ENCODE measurements at places on chromosomes 3 and 15.

DNA sequence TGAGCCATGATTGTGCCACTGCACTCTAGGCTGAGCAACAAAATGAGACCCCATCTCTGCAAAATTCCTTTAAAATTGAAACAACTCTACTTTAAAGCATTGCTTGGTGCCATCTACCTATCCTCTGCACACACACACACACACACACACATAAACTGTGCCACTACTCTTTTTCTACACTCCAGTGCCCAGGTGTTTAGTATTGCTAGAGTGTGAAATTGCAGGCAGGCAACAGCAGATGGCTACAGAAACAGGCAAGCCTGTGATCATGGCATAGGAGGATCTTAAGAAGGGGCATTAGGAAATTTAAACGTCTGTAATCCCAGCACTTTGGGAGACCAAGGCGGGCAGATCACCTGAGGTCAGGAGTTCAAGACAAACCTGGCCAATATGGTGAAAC, 39.0 kb downstream of the SIDT1 start:
- no peak for DNase-seq

- no peak for DNase-seq
These were observed 243.5 kb upstream of the UBE2E2 start for GRCh38 chr3:22959593-22959992.

GRCh38 chr15:40789119-40789518, 17.8 kb upstream of the ZFYVE19 start:
- DNase-seq = no peak

DNA sequence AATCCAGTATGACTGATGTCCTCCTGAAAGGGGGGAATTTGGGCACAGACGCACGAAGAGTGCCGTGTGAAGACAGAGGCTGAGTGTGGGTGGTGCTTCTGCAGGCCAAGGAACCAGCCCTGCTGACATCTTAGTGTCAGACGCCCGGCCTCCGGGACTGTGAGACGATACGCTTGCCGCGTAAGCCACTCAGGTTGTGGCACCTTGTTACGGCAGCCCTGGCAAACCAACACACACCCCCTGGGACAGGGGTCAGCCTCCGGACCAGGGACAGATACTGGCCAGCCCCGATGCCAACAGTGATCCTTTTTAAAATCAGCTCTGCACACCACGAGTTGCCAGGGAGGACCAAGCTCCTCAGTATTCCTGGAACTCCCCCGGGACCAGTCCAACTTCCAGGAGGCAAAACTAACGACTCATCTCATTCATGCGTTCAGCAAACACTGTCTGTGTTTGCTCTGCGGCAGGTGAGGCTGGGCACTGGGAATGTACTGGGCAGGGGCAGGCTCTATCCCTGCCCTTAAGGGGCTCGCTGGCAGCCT, 21.2 kb upstream of the PIGZ start:
- no peak for DNase-seq

- no peak for DNase-seq
These were observed 1.9 kb downstream of the MB21D2 start for GRCh38 chr3:192915722-192916121.

DNA sequence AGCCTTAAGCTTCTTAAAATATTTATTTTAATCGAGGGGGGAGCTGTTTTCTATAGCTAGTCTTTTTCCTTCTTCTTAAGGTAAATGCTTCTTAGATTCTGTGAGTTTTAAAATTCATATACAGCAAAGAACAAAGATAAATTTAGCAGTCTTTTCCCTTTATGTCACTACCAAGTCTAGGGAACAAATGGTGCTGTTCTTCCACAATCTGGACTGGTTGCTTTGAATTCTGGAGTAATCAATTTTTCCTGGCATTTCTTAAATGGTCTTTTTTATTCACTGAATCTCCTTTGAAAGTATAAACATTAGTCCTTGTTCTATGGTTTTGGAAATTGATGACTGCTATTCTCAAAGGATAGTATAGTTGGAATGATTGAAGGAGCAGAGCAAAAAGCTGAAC, 82.8 kb downstream of the CHL1 start:
- DNase-seq = no peak

DNA sequence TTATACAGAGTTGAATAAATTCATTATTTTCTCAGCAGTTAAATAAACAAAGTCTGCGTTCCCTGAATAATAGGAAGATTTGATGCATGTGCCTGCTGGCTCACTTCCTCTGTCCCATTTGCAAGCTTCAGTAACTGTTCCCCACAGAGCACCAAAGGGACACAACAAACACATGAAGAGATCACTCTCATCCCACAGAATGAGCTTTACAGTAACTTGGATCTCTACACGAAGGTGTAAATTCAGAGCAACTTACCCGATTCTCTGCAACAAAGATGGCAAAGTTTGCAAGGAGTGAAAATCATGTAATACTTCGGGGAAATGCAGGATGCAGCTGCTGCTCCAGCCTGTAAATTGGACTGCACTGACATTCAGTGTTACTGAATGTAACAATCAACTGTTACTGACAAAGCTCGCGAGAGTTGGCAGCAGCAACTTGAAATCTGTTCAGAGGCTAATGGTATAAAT, at the start of gene BCHE:
Gene BCHE, minus strand, starts transcription at position 366 of the 468 bp plus-strand sequence. CDS start 6,390 bp downstream, outside the sequence.
- no peak for DNase-seq

DNA sequence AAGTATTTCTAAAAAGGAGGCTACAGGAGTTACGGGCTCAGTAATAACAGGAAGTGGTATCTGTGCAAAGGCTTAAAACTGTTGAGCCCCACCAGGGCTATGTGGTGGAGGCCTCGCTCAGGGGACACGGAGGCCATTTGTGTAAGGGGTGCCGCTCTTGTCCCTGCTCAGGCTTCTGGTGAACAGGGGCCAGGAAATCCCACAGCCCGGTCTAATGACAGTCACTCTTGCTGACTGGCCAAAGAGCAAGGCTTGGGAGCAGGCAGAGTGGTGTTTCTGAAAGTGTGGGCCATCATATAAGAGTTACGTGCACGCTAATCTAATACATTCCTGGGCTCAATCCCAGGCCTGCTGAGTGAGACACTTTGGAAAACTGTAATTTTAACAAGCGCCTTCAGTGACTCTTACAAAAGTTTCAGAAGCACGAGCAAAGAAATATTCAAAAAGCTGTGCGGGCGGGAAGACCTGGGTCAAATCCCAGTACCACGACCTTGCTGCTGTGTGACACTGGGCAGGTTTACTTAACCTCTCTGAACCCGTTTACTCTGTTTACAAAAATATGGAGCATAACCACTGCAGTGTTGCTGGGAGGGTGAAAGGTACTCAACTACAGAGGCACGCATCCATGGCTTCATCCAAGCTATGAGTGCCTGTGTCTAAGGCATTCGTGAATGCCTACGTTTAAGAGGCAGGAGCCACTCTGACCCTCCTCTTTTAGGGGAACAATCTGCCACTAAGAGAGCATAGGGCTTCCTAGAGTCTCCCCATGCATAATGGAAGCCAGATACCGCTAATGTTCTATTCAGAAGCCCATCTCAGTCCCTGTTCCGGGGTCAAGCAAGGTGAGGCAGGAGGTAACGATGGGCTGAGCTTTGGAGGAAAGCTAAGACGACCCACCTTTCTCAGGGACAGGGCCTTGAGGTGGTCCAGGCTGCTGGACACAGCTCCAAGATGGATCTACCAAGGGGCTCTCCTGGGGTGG, 2.0 kb downstream of the ATP10A start:
- no peak for DNase-seq

GRCh38 chr15:73822998-73823397, 50.4 kb upstream of the TBC1D21 start:
- DNase-seq = no peak

Data from D341Med (cell line).